G401 (cell line): ENCODE measurements at places on chromosomes 1 and 21.

DNA sequence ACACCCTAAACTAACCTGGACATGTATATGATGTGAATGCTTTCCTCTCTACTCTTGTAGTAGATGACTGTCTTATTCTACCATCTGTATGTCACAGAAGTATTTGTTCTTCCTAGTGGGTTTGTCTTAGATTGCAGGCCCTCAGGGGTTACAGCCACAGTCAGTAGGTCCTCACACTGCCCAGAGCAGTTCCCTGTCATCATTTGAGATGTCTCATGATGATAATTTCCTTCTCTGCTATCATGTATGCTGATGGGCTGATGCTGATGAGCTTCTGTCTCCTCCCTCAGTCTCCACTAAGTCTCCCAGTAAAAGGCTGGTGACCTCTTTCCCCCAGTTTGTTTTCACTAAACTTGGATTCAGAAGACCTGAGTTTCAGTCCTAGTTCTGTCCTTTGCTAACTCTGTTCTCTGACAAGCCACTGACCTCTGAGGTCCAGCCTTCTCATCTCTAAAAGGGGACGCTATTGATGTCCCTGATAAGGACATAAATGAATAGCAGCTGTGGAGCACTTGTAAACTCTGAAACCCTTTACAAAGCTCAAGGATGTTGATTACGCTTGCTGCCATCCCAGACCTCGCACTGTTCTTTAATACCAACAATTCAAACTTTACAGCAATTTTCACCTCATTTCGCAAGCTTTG, 3.1 kb upstream of the ETV3 start:
- DNase-seq, result no peak

GRCh38 chr1:46053734-46054133, 78.7 kb downstream of the PIK3R3 start:
- no peak for DNase-seq

DNA sequence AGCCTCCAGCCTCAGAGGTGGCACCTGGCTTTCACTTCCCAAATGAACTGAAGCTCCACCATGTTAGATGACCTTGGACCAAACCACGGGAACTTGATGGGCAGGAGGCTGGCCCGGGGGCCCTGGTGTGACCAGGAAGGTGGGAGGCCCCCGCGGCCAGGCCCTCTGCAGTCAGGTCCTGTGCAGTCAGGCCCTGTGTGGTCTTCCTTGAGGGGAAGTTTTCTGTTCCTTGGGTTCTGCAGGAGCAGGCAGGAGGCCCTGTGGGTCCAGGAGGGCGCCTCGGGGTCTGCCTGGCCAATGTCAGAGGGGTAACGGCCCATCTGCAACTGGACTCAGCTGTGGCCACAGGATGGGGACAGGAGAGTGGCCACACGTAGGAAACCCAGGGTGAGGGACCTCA, 13.0 kb downstream of the PRDM16 start:
- no peak for DNase-seq

- peak; percentile 12 for DNase-seq
Measured at GRCh38 chr1:96596226-96596922, 125.2 kb upstream of the PTBP2 start.

DNA sequence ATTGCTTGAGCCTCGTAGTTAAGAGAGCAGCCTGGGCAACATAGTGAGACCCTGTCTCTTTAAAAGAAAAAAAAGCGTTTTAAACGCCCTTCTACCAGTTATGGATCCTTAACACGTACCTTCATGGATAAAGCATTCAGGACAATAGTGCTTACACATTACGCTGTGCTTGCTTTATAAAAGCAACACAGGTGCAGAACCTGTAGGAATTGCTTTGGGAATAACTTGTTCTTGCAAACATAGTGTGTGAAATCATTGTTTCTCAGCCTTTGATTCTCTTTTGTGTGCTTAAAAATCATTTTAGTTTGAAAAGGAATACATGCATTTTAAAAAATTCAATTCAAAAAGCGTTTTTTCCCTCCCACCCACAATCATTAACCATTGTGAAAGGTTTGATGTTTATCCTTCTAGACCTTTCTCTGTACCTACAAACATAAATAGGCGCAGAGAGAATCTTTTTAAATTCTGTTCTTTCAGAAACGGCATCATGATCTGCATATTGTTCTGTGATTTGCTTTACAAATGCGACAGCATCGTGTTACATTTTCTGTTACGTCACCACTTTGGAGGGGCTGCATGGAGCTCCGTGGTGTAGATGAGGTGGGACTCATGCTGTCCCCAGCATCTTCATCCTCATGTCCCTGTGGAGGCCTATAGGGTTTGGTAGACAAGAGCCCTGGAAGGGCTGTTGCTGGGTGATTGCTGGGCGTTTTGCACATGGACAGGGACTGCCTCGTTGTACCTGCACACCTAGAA, 54.6 kb downstream of the SPSB1 start:
- no peak for DNase-seq

DNA sequence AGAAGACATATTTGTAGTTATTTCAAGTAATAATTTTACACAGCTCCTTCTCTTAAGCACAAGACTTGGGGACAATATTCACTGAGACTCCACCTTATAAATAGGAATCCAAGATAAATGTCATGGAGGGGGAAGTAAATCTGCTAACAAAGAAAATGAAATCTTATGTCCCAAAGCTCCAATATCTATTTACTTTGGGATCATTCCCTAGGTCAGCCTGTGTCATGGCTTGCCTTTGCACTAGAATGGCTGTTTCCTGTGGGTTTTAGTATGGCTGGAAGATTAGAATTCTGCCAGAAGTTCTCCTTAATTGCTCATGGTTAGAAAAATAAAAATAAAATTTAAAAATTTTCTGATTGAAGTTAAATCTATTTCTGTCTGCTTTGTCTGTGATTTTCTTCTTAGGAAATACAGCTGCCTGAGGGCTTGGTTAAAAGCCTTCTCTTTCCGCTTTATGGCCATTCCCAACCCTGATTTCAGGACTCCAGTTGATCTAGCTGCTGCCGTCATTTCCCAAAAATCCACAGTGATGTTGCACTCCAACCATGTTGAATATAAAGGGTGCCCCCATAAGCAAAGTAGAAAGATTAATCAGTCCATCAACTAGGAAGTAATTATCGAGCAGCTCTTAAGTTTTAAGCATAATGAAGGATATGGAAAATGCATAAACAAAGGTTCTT, 326.4 kb upstream of the LYPLAL1 start:
- no peak for DNase-seq

- no peak for DNase-seq
Measured at GRCh38 chr1:36256558-36257374, 32.5 kb downstream of the THRAP3 start.
